A673 (cell line): ENCODE measurements at places on chromosomes 5 and 9. TPM values are rescaled to one million over a fixed set of nuclear protein-coding genes. Genes with fewer than 3 reads are reported as not detected.
A peak's percentile ranks its signal among the peaks of the same experiment; 100 is the strongest.

Gene DHX29
- total RNA-seq = 28.6 and 30.3 TPM in 2 replicates

Gene PLAC8L1
- 1.9 and 2.7 TPM in 2 replicates for total RNA-seq

Gene NUTM2G
- total RNA-seq = not detected in 2 replicates

Gene SLC46A2
- total RNA-seq = not detected in 2 replicates

Gene GDA
- total RNA-seq = not detected in 2 replicates

Gene SLC34A1
- not detected in 2 replicates for total RNA-seq

Gene CATSPER3
- total RNA-seq = 0.90 and 1.0 TPM in 2 replicates

Gene GRIA1
- 0.69 and 1.5 TPM in 2 replicates for total RNA-seq

GRCh38 chr5:168527756-168528295 lies 1.3 kb upstream of the FBLL1 start:
- peaks cover 20% of the 10 kb centered on the region for H3K27me3 ChIP-seq
- H3K4me1 ChIP-seq = no peaks in the 10 kb centered on the region
- no peaks in the 10 kb centered on the region for H3K36me3 ChIP-seq
- H3K27ac ChIP-seq = no peak overlapping the region

GRCh38 chr5:103510851-103511553 lies 51.6 kb downstream of the NUDT12 start:
- DNase-seq = no peak
- no peaks in the 10 kb centered on the region for H3K36me3 ChIP-seq
- no peak overlapping the region for H3K27ac ChIP-seq
- H3K4me1 ChIP-seq = no peaks in the 10 kb centered on the region
- H3K4me3 ChIP-seq = no peak overlapping the region

- H3K36me3 ChIP-seq = no peaks in the 10 kb centered on the region
- DNase-seq = no peak
- H3K4me1 ChIP-seq = no peaks in the 10 kb centered on the region
- H3K4me3 ChIP-seq = no peak overlapping the region
- H3K27me3 ChIP-seq = no peaks in the 10 kb centered on the region
These were observed 88.0 kb upstream of the FTMT start for GRCh38 chr5:121763665-121764064.

DNA sequence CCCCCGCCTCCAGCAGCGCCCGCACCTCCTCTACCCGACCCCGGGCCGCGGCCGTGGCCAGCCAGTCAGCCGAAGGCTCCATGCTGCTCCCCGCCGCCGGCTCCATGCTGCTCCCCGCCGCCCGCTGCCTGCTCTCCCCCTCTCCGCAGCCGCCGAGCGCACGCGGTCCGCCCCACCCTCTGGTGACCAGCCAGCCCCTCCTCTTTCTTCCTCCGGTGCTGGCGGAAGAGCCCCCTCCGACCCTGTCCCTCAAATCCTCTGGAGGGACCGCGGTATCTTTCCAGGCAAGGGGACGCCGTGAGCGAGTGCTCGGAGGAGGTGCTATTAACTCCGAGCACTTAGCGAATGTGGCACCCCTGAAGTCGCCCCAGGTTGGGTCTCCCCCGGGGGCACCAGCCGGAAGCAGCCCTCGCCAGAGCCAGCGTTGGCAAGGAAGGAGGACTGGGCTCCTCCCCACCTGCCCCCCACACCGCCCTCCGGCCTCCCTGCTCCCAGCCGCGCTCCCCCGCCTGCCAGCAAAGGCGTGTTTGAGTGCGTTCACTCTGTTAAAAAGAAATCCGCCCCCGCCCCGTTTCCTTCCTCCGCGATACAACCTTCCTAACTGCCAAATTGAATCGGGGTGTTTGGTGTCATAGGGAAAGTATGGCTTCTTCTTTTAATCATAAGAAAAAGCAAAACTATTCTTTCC lies 19.3 kb downstream of the CDKN2A start:
- no peaks in the 10 kb centered on the region for H3K36me3 ChIP-seq
- no peaks in the 10 kb centered on the region for H3K27me3 ChIP-seq
- no peak overlapping the region for H3K27ac ChIP-seq

- peak; percentile 52 for DNase-seq
- no peak overlapping the region for H3K27ac ChIP-seq
- H3K4me1 ChIP-seq = no peaks in the 10 kb centered on the region
- peaks cover 7% of the 10 kb centered on the region for H3K27me3 ChIP-seq
These were observed 13.4 kb upstream of the CCDC112 start for GRCh38 chr5:115309751-115310370.

DNA sequence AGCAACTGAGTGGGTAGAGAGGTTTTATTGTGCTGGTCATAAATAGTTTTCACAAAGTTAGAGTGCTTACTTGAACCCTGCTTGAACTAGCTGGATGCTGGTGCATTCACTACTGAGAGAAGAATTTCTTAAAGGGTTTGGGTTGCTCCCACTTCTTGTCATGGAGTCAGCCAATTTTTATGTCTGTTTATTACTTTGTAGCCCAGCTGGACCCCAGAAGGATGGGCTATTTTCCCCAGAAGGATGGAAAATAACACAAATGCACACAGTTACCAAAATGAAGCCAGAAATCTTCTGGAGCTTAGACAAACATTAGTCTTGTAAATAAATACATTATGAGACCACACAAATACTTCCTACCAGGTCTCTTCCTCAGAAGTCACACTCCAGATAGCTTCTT lies 480.8 kb upstream of the TNC start:
- DNase-seq = no peak
- peaks cover 62% of the 10 kb centered on the region for H3K4me1 ChIP-seq
- H3K4me3 ChIP-seq = peak overlapping the region; percentile 60
- peak overlapping the region; percentile 99 for H3K27ac ChIP-seq

DNA sequence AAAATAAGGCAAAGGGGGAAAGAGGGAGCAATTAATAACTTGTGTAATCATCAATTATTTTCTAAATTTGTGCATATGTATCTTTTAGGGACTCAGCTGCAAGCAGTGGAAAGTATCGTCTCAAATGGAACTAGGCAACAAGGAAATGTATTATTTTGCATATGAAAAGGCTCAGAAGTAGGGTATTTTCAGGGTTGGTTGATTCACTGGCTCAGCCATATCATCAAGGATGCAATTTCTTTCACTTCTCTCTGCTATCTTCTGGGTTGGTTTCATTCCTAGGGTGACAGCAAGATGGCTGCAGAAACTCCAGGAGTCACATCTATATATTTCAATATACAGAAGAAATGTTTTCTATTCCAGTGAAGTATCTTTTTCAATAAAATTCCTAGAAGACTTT lies 509.8 kb downstream of the DMAC1 start:
- H3K36me3 ChIP-seq = no peaks in the 10 kb centered on the region
- no peak overlapping the region for H3K27ac ChIP-seq
- peaks cover 4% of the 10 kb centered on the region for H3K27me3 ChIP-seq
- H3K4me3 ChIP-seq = no peak overlapping the region
- no peaks in the 10 kb centered on the region for H3K4me1 ChIP-seq

DNA sequence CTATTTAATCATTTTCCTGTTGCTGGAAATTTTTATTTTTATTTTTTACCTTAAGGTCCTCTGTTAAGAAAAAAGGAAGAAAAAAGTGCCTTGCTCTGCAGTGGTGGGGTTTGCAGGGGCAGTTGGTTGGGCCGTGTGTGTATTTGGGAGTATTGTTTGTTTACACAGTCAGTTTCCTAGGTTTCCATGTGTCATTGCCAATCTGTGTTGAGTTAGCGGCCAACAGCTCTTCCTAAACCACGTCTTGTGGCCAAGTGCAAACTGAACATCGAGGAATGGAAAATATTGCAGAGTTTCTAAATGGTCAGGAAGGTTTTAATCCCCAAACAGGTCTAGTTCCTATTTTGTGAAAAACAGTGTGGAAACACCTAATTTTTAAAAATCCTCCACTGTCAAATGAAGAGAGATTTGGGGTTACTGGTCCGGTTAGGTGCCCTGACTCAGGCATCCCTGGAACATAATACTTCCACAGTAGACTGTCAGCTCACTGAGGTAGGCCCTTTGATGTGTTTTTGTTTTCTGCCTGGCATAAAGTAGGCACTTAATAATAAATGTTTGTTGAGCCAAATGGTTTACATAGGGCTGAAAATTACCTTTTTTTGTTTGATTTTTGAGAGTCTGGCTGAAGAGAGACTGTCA lies 37.0 kb downstream of the MAMDC2 start:
- no peak for DNase-seq
- H3K4me3 ChIP-seq = no peak overlapping the region
- no peaks in the 10 kb centered on the region for H3K4me1 ChIP-seq
- no peak overlapping the region for H3K27ac ChIP-seq
- no peaks in the 10 kb centered on the region for H3K36me3 ChIP-seq

GRCh38 chr9:37034305-37034937 lies 353 bp upstream of the PAX5 start:
- no peaks in the 10 kb centered on the region for H3K27me3 ChIP-seq
- peaks cover 12% of the 10 kb centered on the region for H3K4me1 ChIP-seq
- no peak for DNase-seq
- H3K27ac ChIP-seq = no peak overlapping the region

GRCh38 chr5:51383131-51384121 lies at the start of gene ISL1:
ISL1 (plus strand) TSS chr5:51383448; CDS start chr5:51383672, 224 bp downstream.
- peaks cover 7% of the 10 kb centered on the region for H3K4me1 ChIP-seq
- H3K4me3 ChIP-seq = peak within 1 kb of the TSS; percentile 87
- no peaks in the 10 kb centered on the region for H3K27me3 ChIP-seq
- H3K36me3 ChIP-seq = no peaks in the 10 kb centered on the region

DNA sequence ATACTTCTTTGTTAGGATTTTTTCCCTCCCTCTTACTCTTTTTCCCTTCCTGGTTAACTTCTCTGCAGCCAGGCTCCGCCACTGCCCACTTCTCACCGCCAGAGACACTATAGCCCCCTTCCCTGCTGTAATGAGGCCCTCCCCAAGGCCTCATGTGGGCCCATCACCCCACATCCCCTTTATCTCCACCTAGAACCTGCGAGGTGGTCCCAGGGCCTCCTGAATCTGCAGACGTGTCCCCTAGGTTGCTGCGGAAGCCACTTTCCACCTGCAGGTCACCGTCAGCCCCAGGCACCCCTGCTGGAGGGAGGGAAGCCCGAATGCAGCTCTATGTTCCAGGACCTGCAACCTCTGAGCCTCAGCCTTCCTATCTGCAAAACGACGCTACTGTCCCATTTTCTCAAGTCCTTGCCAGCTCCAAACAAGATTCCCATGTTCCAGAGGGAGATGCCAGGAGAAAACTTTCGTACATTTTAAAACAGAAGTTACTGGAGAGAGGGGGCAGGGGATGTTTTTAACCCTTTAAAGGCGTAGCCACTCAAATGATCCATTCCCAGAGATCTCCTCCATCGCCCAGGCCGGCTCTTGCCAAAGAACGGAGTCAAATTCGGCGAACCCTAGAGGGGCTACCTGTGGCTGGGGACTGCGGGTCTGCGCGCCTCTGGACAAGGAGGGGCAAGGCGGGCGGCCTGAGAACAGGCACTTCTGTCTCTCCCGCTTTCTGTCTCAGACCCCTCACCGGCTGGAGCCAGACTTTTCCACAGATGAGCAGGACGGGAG lies 929 bp downstream of the SH3PXD2B start:
- H3K36me3 ChIP-seq = no peaks in the 10 kb centered on the region
- H3K4me3 ChIP-seq = peak overlapping the region; percentile 77
- no peaks in the 10 kb centered on the region for H3K27me3 ChIP-seq
- peaks cover 11% of the 10 kb centered on the region for H3K4me1 ChIP-seq
- peak; percentile 71 for DNase-seq

GRCh38 chr5:9034649-9035048 lies 511.2 kb downstream of the SEMA5A start:
- H3K27me3 ChIP-seq = no peaks in the 10 kb centered on the region
- H3K27ac ChIP-seq = no peak overlapping the region
- no peak for DNase-seq
- no peaks in the 10 kb centered on the region for H3K36me3 ChIP-seq

- H3K36me3 ChIP-seq = no peaks in the 10 kb centered on the region
- no peak overlapping the region for H3K4me3 ChIP-seq
- H3K27ac ChIP-seq = no peak overlapping the region
- H3K4me1 ChIP-seq = no peaks in the 10 kb centered on the region
These were observed 301.8 kb upstream of the PRR16 start for GRCh38 chr5:120162321-120162720.

DNA sequence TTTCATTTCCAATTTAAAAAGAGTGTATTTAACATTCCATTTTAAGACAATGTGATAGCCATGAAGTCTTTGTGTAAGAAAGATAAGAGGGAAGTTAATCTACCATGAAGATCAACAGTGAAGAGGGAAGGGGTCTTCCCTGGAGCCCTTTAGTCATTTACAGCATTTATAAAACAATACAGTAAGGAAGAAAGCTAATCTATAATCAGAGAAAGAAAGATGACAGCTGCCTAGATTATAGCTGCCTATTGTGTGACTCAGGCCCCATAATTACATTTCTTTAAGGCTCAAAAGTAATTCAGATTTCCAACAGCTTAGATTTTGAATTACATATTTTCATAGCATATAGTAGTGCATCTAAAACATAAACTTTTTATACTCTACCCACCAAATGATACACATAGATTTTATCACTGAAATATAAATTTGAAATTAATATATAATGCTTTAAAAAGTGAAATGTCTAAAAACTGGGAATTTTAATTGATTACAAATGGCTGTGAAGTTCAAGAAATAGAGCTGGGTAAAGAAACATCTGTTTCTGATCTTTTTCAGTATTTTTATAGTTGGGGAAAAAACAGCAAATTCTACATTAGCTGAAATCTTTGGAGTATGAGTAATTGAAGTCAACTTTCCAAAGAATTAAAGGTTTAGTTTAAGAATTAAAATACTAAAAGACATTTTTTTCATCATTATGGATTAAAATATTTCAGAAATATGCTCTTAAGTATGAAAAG lies 89.6 kb downstream of the RIC1 start:
- H3K27me3 ChIP-seq = no peaks in the 10 kb centered on the region
- peaks cover 9% of the 10 kb centered on the region for H3K36me3 ChIP-seq
- peak; percentile 37 for DNase-seq
- H3K27ac ChIP-seq = peak overlapping the region; percentile 12
- no peak overlapping the region for H3K4me3 ChIP-seq

DNA sequence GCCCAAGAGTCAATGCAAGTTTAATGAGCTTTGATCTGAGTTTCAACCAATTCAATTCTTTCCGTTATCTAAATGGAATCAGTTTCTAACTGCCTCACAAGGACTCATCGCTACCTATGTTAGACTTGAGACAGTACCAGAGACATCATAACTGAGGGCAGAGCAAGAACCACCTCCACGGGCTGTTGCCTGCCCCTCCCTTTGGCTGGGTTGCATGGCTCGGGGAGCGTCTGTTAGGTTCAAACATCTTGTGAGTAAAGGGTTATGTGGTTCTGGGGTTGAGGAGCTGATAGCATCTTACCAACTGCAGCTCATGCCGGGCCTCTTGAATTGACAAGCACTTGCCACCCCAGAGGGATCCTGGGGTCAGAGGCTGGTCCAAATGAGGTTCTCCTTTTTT lies 457.9 kb downstream of the ENC1 start:
- H3K4me3 ChIP-seq = no peak overlapping the region
- H3K27me3 ChIP-seq = peaks cover 4% of the 10 kb centered on the region
- no peak for DNase-seq

- H3K27me3 ChIP-seq = no peaks in the 10 kb centered on the region
- H3K36me3 ChIP-seq = no peaks in the 10 kb centered on the region
- no peak for DNase-seq
- no peak overlapping the region for H3K27ac ChIP-seq
- H3K4me1 ChIP-seq = no peaks in the 10 kb centered on the region
These were observed 33.0 kb upstream of the PANK3 start for GRCh38 chr5:168612123-168612522.

- peaks cover 18% of the 10 kb centered on the region for H3K36me3 ChIP-seq
- DNase-seq = peak; percentile 24
- peak overlapping the region; percentile 59 for H3K27ac ChIP-seq
- H3K4me3 ChIP-seq = peak overlapping the region; percentile 92
- peaks cover 11% of the 10 kb centered on the region for H3K4me1 ChIP-seq
These were observed 920 bp downstream of the LPCAT1 start for GRCh38 chr5:1522601-1523479.
